ENCODE measurements at places on chromosomes 6 and 20. TPM values are rescaled to one million over a fixed set of nuclear protein-coding genes. Genes with fewer than 3 reads are reported as not detected.

DNA sequence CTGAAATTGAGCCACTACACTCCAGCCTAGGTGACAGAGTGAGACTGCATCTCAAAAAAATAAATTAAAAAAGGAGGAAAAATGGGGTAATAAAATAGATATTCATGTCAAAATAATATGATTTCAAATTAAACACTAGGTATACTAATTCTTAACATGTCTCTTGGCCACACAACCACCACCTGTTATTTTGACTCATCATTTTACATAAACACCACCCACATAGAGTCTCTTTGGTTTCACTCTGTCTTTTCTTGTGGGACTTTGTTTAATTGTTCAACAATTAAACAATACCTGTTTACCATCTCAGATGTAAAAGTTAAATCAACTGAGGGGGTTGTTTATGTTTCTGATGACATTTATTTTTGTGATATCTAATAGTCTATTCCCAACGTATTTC is 476.8 kb upstream of the ADGRB3 start:
- no peak for DNase-seq

DNA sequence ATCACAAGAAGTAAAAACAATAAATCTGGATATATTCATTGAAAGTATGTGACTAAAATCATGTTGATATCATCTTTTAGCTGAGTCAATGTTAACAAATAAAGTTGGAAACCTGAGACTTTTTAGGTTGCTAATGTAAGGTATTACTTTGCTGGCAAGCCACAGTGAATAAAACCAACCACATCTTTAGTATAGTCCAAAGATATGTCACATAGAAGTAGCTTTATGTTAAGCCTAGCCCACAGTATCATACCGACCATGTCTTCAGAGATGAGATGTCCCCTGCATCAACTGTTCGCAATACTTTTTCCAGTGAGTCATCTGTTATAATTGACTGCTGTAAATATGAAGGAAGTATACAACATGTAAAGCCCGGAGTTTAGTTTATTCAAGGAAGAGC is 107.6 kb upstream of the MCHR2 start:
- DNase-seq: no peak

DNA sequence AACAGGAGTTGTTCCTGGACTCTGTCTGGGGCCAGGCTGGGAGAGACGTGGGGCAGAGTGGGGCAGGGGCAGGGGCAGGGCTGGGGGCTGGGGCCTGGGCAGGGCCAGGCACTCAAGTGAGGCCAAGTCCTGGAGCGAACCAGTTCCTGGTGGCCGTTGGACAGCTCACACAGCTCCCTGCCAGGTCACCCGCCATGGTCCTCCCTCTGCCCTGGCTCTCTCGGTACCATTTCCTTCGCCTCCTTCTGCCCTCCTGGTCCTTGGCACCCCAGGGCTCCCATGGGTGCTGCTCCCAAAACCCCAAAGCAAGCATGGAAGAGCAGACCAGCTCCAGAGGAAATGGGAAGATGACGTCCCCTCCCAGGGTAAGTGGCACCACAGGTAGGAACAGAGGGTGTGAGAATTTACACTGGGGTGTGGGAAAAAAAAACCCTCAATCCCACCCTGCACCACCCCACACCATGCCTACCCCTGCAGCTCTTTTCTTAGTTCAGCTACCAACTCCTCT is at the start of gene MCCD1:
Gene MCCD1 (plus strand): TSS at position 142 of the 508 bp plus-strand sequence. CDS start 53 bp downstream, at position 195.
- DNase-seq: no peak

DNA sequence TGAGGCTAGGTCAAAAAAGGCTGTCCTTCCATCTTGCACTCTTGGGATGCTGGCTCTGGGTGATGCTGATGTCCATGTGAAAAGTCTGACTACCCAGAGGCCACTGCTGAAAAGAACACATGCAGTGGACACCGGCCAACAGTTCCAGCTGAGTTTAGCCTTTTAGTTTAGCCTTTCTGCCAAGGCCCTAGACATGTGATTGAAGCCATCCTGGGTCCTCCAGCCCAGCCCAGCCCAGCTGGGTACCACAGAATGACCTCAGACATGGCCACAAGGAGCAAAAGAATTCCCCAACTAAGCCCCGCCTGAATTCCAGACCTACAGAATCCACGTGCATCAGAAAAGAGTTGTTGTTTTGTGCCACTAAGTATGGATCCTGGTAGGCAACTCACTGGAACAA is 17.4 kb downstream of the PIGT start:
- peak; percentile 57 for DNase-seq

DNA sequence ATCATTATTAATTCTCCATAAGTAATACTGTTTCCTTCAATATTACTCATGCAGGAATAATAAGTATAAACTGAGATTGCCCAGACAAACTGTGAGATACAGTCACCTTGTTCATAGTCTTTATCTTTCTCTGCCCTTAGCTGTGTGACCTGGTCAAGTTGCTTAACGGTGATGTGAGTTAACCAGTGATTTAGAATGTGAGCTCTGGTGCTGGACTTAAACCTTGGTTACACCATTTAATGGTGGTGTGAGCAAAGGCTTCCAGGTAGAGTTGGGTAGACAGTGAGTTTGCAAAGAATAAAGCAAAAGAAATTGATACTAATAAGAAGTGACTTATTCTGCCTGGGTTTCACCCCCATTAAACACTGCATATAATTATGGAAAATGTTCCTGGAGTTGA is 86.2 kb upstream of the DEFB112 start:
- no peak for DNase-seq

GRCh38 chr6:5152460-5152859 is 67.3 kb downstream of the PPP1R3G start:
- no peak for DNase-seq

- DNase-seq: no peak
Measured at GRCh38 chr6:3273707-3274521, 15.2 kb downstream of the PSMG4 start.

DNA sequence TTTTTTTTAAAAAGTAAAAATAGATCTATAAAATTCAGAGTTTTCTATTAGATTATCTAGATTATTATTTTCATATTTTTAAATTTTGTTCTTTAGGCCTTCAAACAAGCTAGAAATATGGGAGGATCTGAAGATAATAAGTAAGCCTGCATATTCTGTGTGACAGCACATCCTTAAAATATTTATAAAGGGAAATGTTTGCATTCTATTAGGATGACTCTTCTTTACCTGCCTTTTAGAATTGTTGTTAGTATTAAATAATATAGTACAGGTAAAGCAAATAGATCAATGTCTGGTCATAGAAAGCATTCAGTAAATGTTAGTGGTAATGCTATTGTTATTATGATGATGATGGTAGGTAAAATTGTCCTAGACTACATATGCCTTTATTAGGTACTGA is 17.4 kb downstream of the PEX3 start:
- DNase-seq: no peak

DNA sequence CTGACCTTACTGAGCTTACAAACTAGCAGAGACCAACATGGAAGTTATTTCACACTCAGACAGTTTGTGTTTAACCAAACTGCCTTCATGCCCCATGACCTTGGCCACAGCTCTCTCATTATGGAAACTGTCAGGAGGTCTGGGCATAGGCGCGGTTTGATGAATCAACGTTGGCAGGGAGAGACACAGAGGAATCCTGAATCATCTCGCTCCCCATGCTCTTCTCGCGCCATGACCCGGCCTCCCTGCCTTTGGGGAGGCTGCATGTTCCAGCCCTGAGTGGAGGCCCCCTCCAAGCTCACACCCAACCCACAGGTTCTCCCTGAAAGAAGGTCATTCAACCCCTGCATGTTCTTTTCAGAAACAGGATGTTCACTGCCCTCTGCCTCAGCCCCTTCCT is 15.9 kb upstream of the GDAP1L1 start:
- DNase-seq: no peak

- no peak for DNase-seq
Measured at GRCh38 chr20:15122613-15123012, 785.2 kb upstream of the FLRT3 start.

- no peak for DNase-seq
Measured at GRCh38 chr20:40521962-40522361, 167.1 kb downstream of the MAFB start.

GRCh38 chr6:123662757-123663156 is 26.0 kb upstream of the TRDN start:
- DNase-seq: no peak

DNA sequence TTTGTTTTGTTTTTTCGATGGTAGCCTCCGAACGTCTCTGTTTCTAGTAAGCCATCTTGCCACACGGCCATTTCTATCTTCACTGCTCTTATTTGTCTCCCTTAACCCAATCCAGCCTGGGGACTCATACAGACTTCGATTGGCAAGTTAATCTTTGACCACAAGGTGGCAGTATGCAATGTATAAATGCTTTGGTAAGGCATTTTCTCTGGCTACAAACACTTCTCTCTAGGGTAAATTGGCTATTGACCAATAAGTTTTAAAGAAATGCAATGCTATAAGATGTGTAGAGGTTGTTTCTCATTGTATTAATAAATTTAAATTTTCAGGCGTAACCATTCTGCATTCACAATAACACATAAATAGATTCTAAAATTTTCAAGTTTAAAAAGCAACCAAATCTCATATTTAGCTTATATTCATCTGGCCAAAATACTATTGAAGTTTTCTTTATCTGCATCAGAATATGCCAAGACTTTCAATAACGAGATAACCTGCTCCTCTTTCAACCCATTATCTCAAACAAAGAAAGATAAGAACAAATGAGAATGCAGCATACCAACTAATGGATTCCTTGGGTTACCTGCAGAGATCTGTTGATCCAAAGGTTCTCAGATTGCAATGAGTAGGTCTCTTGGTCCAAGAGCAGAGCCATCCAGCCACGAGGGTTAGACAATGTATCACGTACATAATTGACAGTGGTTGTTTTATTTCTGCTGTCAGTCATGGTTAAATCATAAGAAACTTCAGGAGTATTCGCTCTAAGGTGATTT is 231.9 kb downstream of the PKHD1 start:
- DNase-seq: no peak

- DNase-seq: no peak
Measured at GRCh38 chr6:100372326-100373091, 92.2 kb downstream of the SIM1 start.

DNA sequence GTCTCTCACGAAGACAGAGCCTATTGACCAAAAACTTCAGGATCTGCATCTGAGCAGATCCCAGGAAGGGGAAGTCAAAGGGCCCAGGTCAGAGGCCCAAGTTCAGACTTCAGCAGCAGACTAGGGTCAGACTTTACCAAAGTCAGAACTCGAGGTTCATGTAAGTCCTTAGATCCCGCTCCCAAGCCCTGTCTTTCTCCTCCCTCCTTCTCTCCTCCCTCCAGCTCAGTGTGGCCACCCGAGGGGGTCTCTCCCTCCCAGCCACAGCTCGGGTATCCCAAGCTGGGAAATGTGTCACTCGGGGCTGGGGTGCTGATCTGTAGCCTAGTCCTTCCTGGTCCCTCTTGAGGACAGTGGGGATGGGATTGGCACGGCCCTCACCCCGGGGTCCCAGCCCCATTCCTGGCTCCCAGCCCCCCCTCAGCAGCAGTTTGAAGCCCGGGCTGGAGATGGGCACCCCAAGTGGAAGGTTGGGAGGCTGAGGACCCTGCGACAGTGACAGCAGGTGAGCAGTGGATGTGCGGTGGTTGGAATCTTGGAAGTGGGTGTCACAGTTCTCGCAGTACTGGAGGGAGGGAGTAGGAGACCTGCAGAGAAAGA is 1.6 kb upstream of the C6orf47 start:
- no peak for DNase-seq

- DNase-seq: no peak
Measured at GRCh38 chr6:159249752-159250151, 80.6 kb downstream of the FNDC1 start.

DNA sequence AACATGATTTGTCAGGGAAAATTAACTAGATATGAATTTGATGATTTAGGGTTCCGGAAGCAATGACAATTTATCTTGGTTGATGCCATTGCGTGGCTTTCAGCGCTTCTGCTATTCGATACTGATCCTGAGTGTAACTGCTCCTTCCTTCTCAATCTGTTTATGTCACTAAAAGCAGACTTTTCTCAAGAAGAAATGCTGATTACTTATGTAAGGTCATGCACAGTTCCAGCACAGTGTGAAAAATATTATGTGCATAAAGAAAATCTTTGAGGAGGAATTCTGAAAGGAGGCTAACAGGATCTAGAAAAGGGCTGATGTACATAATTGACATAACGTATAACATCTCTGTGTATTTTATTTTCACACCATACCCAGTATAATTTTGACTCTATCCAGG is 336.6 kb downstream of the PACRG start:
- DNase-seq: no peak

GRCh38 chr6:155154158-155154830 is 109.5 kb upstream of the CLDN20 start:
- DNase-seq: no peak

GRCh38 chr6:158836625-158837311 is 17.6 kb upstream of the EZR start:
- no peak for DNase-seq

- DNase-seq: no peak
Measured at GRCh38 chr6:114523508-114523907, 180.7 kb upstream of the HS3ST5 start.

- DNase-seq: no peak
Measured at GRCh38 chr6:7543789-7544424, 2.4 kb downstream of the DSP start.

DNA sequence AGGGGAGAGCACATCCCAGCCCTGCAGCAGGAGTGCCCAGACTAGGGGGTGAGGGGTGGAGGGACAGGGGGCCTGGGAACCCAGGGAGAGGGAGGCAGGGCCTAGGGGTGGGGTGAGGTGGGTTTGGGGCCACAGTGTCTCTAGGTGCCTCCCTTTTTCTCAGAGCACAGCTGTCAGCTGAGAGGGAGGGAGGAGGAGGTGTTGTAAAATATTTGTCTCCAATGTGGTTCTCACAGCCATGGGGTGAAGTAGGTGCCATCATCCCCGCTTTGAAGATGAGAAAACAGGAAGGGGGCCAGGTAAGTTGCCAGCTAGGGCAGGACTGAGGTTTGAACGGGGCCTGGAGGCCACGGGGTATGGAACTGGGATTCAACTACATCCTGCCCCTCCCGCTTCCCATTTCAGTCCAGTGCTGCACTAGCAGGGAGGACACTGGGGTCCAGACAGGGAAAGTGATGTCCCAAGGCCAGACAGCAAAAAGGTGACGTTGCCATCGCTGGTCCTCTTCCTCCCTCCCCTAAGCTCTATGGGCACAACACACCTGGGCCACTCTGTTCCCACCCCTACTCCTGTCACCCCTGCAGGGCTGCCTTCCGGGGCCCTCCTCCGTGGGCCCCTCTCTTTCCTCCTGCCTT is 20.3 kb downstream of the PACSIN1 start:
- DNase-seq: no peak

ATXN1 gene
- 50.1 TPM for total RNA-seq

KCNK16 gene
- total RNA-seq: not detected

ZC3H12D gene
- 8.9 TPM for total RNA-seq

PRDM13 gene
- total RNA-seq: not detected

IL17A gene
- not detected for total RNA-seq

EXOC2 gene
- total RNA-seq: 20.9 TPM

ZBTB46 gene
- 3.3 TPM for total RNA-seq

GSTA3 gene
- total RNA-seq: not detected

ROS1 gene
- total RNA-seq: 0.38 TPM

SLC17A3 gene
- total RNA-seq: not detected

SLA2 gene
- 1.6 TPM for total RNA-seq

RSPH9 gene
- 0.12 TPM for total RNA-seq

GJA1 gene
- total RNA-seq: 5.1 TPM

MRPL18 gene
- 62.0 TPM for total RNA-seq

Measured in mucosa of descending colon (tissue), 3 donors.